Thoracic aorta endothelial cell (primary cell): ENCODE measurements at places on chromosomes 3 and 15. TPM values are rescaled to one million over a fixed set of nuclear protein-coding genes. Genes with fewer than 3 reads are reported as not detected.

The GRAMD1C gene
- total RNA-seq: 29.9 and 32.2 TPM in 2 replicates

The PLSCR2 gene
- not detected in 2 replicates for total RNA-seq

The TTC14 gene
- total RNA-seq: 48.7 and 52.9 TPM in 2 replicates

The PDZRN3 gene
- total RNA-seq: 0.07 TPM in 1 of 2 replicates, not detected in the other

The HTR3E gene
- not detected in 2 replicates for total RNA-seq

The CNTN3 gene
- total RNA-seq: 1.1 and 2.3 TPM in 2 replicates

The GP9 gene
- not detected in 2 replicates for total RNA-seq

The PFKFB4 gene
- total RNA-seq: 2.8 and 4.5 TPM in 2 replicates

The RBMS3 gene
- 49.6 and 51.3 TPM in 2 replicates for total RNA-seq

The NMB gene
- total RNA-seq: 4.4 and 4.5 TPM in 2 replicates

The SERINC4 gene
- not detected in 2 replicates for total RNA-seq

The UQCRC1 gene
- total RNA-seq: 276 and 300 TPM in 2 replicates

The TRH gene
- total RNA-seq: not detected in 2 replicates

The PLSCR4 gene
- 63.7 and 129 TPM in 2 replicates for total RNA-seq

The PAQR9 gene
- not detected in 2 replicates for total RNA-seq

The CALML4 gene
- 4.2 and 4.9 TPM in 2 replicates for total RNA-seq

The TRIM71 gene
- not detected in 2 replicates for total RNA-seq

The CORO2B gene
- 3.7 and 8.0 TPM in 2 replicates for total RNA-seq

The POLR2M gene
- total RNA-seq: 40.2 and 49.8 TPM in 2 replicates

The TNFAIP8L3 gene
- 56.0 and 60.8 TPM in 2 replicates for total RNA-seq

The THSD4 gene
- total RNA-seq: 19.3 and 26.1 TPM in 2 replicates

The VPS13C gene
- total RNA-seq: 155 and 165 TPM in 2 replicates

The LRRC34 gene
- total RNA-seq: 7.2 and 7.3 TPM in 2 replicates

The NPAP1 gene
- total RNA-seq: not detected in 2 replicates

The SLC28A1 gene
- not detected in 2 replicates for total RNA-seq

The THPO gene
- not detected in 2 replicates for total RNA-seq

The RETNLB gene
- not detected in 2 replicates for total RNA-seq

The DISP2 gene
- total RNA-seq: 0.14 and 0.27 TPM in 2 replicates

The CFAP44 gene
- 5.1 and 6.0 TPM in 2 replicates for total RNA-seq

The ERICH6 gene
- total RNA-seq: not detected in 2 replicates

The MYZAP gene
- 4.1 and 11.6 TPM in 2 replicates for total RNA-seq

The C2CD4A gene
- 1.3 and 2.9 TPM in 2 replicates for total RNA-seq

The RTP3 gene
- not detected in 2 replicates for total RNA-seq

The ETV5 gene
- total RNA-seq: 46.9 and 63.2 TPM in 2 replicates

The ARHGEF26 gene
- total RNA-seq: 0.36 and 0.80 TPM in 2 replicates

The AGBL1 gene
- not detected in 2 replicates for total RNA-seq

The CCK gene
- not detected in 2 replicates for total RNA-seq
